ENCODE measurements at places on chromosomes 12 and 14.

DNA sequence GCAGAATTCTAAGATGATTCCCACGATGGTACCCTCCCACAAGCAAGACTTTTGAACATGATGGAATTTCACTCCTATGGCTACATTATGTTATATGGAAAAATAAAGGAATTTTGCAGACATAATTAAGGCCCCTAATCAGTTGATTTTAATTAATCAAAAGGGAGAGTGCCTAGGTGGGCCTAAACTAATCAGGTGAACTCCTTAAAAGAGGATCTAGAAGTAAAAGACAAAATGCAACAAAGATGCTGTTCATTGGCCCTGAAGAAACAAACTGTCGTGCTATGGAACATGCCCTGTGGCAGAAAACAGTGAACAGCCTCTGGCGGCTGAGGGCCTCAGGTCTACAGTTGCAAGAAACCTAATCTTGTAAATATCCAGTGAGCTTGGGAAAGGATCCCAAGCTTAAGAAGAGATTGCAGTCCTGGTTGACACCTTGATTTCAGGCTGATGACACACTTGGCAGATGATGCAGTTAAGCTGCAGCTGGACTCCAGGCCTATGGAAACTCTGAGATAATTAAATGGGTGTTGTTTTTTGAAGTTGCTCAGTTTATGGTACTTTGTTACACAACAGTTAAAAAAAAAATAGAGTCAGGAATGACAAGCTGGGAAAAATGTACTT lies 13.8 kb downstream of the TMCC3 start:
- no peak for DNase-seq

- no peak for DNase-seq
Measured at GRCh38 chr14:89418452-89418851, 1.4 kb upstream of the FOXN3 start.

GRCh38 chr12:53179687-53180219 lies 769 bp upstream of the ZNF740 start:
- DNase-seq = peak; percentile 41

GRCh38 chr14:99138999-99139865 lies 132.8 kb downstream of the BCL11B start:
- DNase-seq = no peak

DNA sequence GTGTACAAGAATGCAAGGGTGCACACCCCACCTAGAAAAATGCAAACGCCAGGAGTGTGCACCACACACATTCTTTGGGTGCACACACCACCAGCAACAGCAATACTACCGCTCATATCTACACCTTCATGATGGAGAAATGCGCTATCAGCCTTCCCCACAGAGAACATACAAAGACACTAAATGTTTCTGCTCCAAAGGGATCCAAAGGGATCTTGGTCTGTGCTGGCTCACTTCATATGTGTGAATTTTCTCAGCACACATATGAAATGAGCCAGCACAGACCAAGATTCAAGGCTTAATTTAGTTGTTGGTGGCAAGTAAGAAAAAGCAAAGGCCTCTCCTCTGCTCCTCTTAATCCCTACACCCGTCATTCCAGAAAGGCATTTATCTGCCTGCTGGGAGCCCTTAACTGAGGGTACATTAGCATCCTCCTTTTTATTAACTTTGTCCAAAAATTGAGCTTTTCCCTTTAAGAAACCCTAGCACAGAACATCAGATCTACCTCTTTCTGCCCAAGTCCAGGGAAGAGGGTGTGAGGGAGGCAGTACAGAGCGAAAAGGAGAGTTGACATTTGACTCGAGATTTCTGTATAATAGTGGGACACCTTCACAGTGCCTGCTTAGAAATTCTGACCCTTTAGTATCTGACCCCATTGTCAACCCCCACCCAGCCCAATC lies 8.3 kb downstream of the BMP4 start:
- DNase-seq = no peak

DNA sequence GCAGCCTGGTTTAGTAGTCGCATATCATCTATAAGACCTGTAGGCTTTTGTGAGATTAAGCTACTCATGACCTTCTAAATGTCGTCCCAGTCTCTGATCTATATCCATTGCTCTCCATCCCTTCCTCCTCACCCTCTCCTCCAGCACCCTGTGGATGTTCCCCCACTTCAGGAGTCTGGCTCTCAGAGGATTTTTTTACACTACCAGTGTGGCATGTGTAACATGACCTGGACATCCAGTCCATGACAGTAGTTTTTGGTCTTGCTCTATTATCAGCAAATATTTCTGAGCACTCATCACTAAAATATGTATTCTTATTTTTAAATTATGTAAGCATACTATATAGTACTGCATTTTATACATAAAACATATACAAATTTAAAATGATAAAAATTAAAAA lies 142.1 kb downstream of the DYRK2 start:
- DNase-seq = no peak

DNA sequence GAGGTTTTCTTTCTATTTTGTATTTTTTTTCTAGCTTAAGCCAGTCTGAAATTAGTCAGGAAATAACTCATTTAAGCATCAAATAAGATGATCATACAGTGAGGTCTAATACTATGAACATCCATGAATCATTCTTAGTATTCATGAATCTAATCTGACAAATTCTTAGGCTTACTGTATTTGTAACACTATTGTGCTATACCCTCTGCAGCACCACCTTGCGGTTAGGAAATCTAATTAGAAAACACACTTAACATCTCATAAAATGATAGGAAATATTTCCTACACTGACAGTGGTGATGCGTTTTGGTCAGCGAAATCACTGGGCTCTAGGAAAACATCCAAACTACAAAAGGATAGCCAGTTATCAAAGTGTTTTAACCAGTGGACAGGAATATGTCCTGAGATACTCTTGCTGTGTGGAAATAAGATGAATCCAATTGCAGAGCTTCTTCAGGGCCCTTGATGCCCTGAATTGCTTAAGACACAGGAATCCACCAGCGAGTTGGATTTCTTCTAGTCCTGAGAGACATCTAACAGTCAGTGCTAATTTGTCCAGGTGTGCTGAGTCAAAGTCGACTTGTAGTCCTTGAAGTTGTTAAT lies 109.3 kb upstream of the MYF6 start:
- no peak for DNase-seq

GRCh38 chr14:104708606-104709268 lies 15.3 kb upstream of the ADSS1 start:
- peak; percentile 59 for DNase-seq

DNA sequence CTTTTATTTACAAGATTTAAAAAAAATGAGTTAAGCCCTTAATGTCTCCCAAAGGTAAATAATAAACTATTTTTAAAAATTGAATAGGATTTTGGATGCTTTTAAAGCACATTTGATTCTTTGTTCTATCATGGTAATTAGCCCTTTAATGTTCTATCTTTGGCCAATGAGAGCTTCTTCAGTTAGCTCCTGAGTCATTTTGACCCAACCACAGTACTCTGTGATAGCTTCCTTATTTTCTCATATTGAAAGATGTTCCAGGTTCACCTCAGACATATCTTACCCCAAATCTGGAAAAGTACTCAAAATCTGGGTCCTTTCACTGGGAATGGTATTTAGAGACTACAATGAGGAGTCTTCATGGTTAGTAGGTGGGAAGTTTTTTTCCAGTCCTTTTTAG lies 98.0 kb downstream of the MYRFL start:
- no peak for DNase-seq

DNA sequence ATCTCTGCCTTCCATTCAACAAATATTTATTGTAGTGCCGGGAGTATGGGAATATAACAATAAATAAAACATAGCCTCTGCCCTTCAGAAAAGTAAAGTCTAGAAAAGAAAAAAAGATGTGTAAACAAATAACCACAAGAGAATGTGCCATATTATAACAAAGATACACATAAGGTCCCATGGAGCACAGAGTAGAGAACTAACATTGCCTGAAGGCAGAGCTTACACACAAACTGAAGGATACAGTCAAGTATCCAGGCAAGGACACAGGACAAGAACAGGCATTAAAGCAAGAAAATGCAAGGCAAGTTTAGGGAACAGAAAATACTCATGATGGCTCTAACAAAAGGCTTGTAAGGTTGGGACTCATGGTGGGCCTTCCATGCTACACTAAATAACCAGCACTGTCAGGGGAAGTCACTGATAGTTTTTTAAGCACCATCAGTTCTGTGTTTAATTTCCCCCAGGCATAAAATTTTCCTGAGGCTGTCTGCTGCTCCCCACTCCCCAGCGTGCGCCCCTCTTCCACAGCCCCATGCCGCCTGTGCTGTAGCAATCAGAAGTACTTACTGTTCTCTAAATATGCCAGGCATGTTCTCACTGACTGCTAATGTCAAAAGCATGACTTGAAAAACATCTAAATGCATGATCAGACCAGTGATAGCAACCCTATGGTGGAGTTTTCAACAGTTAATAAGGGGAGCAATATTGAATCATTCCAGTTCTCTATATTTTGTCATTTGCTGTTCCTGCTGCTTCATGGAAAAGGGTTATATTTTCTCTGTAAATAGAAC lies 77.8 kb downstream of the ANKS1B start:
- no peak for DNase-seq

DNA sequence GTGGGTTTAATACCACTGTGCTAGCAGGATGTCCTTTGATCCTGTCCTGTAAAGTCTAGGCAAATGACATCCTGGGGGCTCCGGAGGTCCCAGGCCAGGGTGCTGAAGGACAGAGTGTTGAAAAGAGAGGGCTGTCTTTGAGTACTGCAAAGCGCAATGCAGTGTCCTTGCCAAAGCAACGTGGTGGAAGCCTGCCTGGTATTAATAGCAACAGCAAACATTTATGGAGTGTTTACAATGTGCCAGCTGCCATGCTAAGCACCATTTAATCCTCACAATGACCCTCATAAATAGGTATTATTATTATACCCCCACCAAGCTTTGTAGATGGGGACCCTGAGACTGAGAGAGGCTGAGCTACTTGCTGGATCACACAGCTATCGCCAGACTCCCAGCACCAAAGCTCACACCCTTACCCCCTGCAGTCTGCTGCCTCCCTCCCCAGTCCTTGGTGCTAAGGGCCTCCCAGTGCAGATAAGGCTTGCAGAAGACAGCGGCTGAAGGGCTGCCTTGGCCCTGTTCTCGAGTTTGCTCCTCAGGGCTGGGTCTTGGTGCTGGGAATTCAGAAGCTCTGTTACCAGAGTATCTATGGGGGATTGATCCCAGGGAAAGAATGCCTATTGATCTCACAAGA lies 427.7 kb downstream of the FUT8 start:
- DNase-seq = no peak

DNA sequence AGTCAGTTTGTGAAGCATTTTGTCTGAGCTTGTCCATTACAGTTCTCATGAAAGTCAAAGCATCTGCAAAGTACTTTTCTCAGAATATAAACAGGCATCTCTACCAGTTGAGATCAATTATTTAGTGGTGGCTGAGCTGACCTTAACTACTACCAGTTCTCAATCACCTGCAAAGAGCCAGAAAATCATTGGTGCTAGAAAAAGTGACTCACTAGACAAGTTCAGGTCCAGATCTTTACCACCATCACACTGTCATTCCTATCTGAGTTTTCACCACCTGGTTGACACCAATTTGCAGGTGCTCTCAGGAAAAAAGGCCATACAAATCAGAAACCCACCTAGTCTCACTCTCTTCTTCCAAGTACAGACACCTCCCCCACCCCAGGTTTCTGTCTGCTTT lies 33.3 kb downstream of the ITPR2 start:
- no peak for DNase-seq

- DNase-seq = no peak
Measured at GRCh38 chr14:64573109-64573508, 23.3 kb downstream of the PPP1R36 start.

- DNase-seq = no peak
Measured at GRCh38 chr14:102352213-102352612, 10.5 kb downstream of the CINP start.

GRCh38 chr14:54038724-54039123 lies 82.1 kb upstream of the BMP4 start:
- DNase-seq = no peak

- no peak for DNase-seq
Measured at GRCh38 chr14:85583380-85583779, 53.4 kb downstream of the FLRT2 start.

GRCh38 chr12:64893961-64894360 lies 69.5 kb downstream of the TBC1D30 start:
- DNase-seq = no peak

GRCh38 chr14:33505963-33506329 lies 444.9 kb downstream of the EGLN3 start:
- DNase-seq = no peak

DNA sequence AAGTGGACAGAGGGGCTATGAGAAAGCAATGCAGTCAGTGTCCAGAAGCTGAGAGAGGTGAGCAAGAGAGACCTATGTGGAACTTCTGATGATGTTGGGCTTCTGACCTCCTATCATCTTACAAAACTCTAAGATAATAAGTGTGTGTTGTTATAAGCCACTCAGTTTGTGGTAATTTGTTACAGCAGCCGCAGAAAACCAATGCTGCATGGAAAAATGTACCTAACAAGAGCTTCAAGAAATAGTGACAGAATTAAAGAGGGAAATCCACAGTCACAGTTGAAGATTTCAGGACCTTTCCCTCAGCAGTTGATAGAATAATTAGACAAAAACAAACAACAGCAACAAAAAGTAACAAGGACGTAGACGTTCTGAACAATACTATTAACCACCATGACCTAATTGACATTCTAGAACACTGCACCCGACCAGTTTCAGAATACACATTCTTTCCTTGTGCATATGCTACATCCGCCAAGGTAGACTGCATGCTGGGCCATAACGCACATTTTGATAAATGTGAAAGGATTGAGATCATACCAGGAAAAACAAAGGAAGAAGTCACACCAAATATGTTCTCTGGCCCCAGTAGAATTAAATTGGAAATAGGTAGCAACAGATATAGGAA lies 1.8 kb upstream of the EVL start:
- no peak for DNase-seq

GRCh38 chr12:131005161-131006035 lies 51.7 kb downstream of the ADGRD1 start:
- DNase-seq = no peak

DNA sequence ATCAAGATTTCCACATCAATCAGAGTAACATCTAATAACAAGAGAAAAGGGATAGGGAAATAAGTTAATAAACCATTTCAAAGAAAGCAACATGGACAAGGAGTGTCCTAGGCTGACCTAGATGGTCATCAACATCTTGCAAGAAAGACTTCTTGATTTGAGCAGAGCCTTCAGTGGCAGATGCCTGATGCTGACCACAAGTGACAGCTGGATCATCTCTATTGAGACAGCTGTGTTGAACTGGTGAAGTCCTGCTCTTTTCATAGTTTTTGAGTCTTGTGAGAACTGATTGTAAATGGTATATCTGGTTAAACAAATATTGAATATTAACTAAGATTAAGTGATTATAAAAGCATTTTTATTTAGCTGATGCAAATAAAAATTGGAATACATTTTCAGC lies 1083.6 kb upstream of the LRFN5 start:
- no peak for DNase-seq
